Muscle of leg (tissue), 16 donors: ENCODE measurements at places on chromosomes 16 and 17.

DNA sequence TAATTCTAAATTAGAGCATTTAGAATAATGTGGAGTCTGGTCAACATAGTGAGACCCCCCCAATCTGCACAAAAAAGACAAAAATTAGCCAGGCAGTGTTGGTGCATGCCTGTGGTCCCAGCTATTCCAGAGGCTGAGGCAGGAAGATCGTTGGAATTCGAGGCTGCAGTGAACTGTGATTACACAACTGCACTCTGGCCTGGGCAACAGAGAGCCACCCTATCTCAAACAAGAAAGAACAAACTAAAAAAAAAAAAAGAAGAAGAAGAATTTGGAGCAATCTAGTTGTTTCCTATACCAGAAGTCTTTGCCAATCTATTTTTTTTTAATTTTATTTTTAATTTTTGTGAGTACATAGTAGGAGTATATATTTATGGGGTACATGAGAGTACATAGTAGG is 6.0 kb downstream of the CETP start:
- H3K36me3 ChIP-seq = no peaks in the 10 kb centered on the region
- H3K4me1 ChIP-seq = peaks cover 22% of the 10 kb centered on the region
- no peak overlapping the region for H3K27ac ChIP-seq
- no peak for DNase-seq
- no peaks in the 10 kb centered on the region for H3K27me3 ChIP-seq

GRCh38 chr17:47785538-47786123 is 36.0 kb downstream of the OSBPL7 start:
- peaks cover 6% of the 10 kb centered on the region for H3K4me1 ChIP-seq
- no peak overlapping the region for H3K27ac ChIP-seq
- DNase-seq = peak; percentile 61
- H3K27me3 ChIP-seq = peaks cover 34% of the 10 kb centered on the region
- no peaks in the 10 kb centered on the region for H3K36me3 ChIP-seq

DNA sequence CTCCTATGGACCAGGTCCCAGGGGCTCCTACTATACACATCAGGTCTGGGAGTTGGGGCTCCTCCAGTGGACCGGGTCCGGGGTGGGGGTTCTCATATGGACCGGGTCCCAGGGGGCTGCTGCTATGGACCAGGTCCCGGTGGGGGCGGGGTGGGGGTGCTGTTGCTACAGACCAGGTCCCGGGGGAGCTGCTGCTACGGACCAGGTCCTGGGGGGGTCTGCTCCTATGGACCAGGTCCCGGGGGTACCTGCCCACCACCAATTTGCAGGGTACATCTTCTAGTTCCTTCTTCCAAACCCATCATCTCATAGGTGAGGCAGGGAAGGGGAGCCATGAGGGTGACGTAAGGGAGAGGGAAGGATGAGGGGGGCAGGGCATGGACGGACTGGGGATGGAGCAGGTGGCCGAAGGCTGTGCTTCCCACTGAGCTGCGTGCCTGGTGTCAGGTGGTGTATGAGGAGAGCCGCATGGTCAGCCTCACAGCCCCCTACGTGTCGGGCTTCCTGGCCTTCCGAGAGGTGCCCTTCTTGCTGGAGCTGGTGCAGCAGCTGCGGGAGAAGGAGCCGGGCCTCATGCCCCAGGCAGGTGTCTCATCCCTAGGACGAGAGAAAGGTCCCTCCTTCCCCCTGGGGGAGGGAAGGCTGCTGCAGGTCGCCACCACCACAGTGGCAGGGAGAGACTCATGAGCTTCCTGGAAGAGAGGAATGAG is 6.6 kb downstream of the ENDOV start:
- peaks cover 22% of the 10 kb centered on the region for H3K36me3 ChIP-seq
- H3K4me3 ChIP-seq = no peak overlapping the region
- no peaks in the 10 kb centered on the region for H3K4me1 ChIP-seq

DNA sequence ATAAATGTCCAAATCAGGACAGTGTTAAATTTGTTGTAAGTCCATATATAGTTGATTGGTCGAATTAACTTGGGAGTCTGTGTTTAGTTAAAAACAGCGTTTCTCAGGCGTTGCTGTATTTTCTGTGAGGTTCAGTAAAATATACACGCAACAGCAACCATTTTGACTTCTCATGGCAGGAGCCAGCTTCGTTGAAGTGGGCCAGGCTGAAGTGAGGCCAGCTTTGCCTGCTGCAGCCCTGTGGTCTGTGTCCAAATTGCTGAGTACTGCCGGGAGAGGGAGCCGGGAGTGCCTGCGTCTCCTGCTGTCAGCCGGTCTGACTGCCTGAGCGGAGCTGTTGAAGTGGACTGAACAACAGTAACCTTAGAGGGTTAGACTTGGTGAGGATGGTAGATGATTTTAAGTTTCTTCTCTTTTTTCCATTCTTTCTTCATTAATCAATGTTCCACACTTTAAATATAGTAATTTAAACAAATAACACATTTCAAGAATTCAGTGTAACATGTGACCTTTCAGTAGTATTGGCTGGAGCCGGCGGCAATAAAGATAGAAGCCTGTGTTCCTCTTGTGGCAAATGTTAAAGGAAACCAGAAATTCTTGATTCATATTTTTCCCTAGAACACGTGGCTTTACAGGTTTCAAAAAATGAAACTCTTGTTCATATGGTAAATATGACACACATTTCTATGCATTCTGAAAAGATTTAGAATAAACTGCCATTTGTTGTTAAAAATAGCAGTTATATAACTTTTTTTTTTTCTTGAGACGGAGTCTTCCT is 37.0 kb upstream of the ZNF750 start:
- H3K4me3 ChIP-seq = no peak overlapping the region
- peaks cover 39% of the 10 kb centered on the region for H3K4me1 ChIP-seq
- DNase-seq = peak; percentile 87
- H3K27ac ChIP-seq = peak overlapping the region; percentile 38

DNA sequence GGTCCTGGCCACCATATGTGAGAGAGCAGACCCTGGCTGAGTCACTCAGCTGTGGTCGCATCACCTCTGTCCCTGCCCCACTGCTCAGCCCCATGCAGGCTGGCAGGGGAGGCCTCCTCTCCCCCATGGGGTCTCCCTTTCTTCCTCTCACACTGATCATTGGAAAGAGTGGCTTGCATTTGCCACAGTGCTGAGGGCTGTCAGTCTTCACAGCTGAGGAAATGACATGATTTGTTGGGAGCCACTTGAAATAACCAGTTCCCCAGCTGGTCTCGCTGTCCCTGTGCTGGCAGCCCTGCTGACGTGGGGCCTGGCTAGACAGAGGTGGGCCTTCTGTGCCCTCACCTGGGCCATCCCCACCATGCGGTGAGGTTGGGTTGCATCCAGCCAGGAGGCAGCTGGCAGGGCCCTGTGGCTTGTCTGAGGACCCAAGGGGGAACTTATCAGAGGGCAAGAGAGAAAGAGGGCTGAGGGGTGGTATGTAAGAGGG is 30.1 kb upstream of the MED9 start:
- H3K27ac ChIP-seq = peak overlapping the region; percentile 62
- no peak overlapping the region for H3K4me3 ChIP-seq
- H3K27me3 ChIP-seq = no peaks in the 10 kb centered on the region
- H3K36me3 ChIP-seq = no peaks in the 10 kb centered on the region
- DNase-seq = no peak

DNA sequence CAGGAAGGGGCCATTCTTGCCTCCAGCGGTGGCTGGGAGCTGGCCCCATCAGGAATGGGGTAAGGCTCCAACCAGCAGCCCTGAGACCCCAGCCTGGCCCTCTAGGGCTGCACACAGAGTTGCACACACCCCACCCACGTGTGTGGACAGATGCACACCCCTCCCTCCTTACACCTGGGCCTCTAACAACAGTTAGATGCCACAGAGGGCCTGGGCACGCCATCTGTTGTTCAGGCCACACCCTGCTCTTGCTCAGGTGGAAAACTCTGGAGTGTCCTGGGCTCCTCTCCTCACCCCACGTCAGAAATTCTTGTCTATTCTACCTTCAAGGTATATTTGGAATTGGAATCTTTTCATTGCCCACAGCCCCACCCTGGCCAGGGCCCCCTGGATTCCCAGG is 13.3 kb upstream of the RAI1 start:
- peaks cover 2% of the 10 kb centered on the region for H3K27me3 ChIP-seq
- H3K36me3 ChIP-seq = no peaks in the 10 kb centered on the region
- H3K4me3 ChIP-seq = no peak overlapping the region
- H3K27ac ChIP-seq = no peak overlapping the region
- H3K4me1 ChIP-seq = peaks cover 19% of the 10 kb centered on the region

DNA sequence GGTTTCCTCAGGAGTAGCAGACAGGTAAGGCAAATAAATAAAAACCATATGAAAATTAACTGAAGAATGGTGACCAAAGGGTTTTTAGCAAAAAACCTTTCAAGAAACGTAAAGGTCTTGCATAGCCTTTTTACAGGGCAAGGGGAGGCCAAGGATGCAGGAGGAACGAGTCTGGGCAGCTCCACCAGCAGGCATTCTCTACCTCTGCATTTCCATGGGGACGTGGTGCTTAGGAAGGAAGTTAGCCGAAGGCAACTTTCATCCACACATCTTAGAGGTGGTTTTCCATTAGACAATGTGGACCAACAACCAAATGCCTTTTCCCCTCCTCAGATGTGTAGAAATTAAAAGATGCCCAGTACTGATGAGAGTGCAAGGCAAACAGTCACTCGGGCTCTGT is 20.7 kb downstream of the TOM1L2 start:
- no peak overlapping the region for H3K4me3 ChIP-seq
- no peak overlapping the region for H3K27ac ChIP-seq
- no peaks in the 10 kb centered on the region for H3K4me1 ChIP-seq
- H3K27me3 ChIP-seq = no peaks in the 10 kb centered on the region

DNA sequence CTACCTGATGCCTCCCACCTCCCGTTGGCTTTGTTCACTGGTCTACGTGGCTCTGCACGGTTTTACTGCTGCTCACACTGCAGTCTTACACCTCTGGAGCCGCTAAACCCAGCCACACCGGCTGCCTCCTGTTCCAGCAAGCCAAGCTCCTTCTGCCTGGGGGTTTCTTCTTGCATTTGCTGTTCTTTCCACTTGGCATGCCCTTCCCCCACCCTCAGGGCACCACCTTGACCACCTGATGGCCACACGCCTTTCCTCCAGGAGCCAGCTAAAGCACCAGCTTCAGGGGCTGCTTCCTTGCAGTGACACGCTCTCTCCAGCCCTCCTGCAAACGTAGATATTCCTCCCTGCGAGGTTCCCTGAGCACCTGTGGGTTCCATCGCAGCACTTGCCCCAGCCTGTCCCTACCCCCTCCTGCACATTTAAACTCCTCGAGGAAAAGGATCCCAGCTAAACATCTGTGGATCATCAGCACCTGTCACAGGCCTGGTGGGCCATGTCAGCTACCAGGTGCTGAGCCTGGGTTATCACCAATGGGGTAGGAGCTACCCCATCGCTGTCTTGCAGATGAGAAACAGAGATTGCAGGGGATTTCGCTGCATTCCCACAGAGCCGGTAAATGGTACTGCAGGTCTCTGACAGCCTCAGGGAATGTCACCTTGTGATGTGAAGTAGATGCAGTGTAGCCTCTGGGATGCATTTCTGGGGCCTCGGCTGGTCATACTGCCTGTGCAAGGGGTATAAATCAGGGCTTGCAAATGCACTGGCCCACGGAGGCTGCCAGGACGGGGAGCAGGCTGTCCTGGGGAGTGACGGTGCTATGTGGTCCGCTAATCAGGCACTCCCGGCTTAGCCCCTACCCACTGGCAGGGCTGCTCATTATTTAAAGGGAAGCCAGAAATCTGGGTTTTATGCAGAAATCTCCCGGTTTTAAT is 285.2 kb downstream of the CPPED1 start:
- H3K4me1 ChIP-seq = no peaks in the 10 kb centered on the region
- DNase-seq = no peak
- H3K4me3 ChIP-seq = no peak overlapping the region

GRCh38 chr16:15459791-15460190 is 25.4 kb downstream of the BMERB1 start:
- H3K27ac ChIP-seq = no peak overlapping the region
- H3K4me3 ChIP-seq = no peak overlapping the region
- H3K27me3 ChIP-seq = no peaks in the 10 kb centered on the region
- DNase-seq = no peak

- H3K4me3 ChIP-seq = no peak overlapping the region
- peaks cover 33% of the 10 kb centered on the region for H3K27me3 ChIP-seq
- H3K36me3 ChIP-seq = no peaks in the 10 kb centered on the region
- peaks cover 13% of the 10 kb centered on the region for H3K4me1 ChIP-seq
Measured at GRCh38 chr17:7026471-7027115, 3.7 kb downstream of the BCL6B start.

GRCh38 chr17:48915459-48916282 is 7.5 kb downstream of the UBE2Z start:
- peaks cover 75% of the 10 kb centered on the region for H3K36me3 ChIP-seq
- no peak for DNase-seq
- no peaks in the 10 kb centered on the region for H3K27me3 ChIP-seq
- H3K4me3 ChIP-seq = no peak overlapping the region

- H3K36me3 ChIP-seq = no peaks in the 10 kb centered on the region
- peaks cover 10% of the 10 kb centered on the region for H3K27me3 ChIP-seq
- no peak for DNase-seq
- no peak overlapping the region for H3K4me3 ChIP-seq
- no peak overlapping the region for H3K27ac ChIP-seq
Measured at GRCh38 chr17:41619036-41619926, 5.1 kb downstream of the KRT17 start.

- no peaks in the 10 kb centered on the region for H3K36me3 ChIP-seq
- H3K4me1 ChIP-seq = peaks cover 5% of the 10 kb centered on the region
- no peak for DNase-seq
- no peak overlapping the region for H3K27ac ChIP-seq
- no peak overlapping the region for H3K4me3 ChIP-seq
Measured at GRCh38 chr17:31531336-31531980, 140.0 kb downstream of the RAB11FIP4 start.

DNA sequence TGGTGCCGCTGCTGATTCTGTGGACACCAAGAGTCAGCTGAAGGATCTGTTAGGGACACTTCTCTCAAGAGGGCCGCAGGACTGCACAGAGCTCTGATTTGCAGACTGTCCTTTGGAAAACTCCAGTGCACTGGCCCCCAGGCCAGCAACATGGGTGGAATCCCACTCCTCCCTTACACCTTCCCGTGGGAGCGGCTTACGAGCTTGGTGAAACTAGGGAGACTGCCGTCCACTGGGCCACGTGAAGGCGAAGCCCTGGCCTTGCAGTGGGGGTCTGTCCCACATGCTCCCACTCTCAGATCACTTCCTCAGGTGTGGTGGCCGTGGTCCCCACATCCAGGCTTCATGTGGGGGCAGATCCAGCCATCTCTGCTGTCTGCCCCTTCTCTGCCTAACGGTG is 36.4 kb downstream of the PSME3IP1 start:
- no peaks in the 10 kb centered on the region for H3K27me3 ChIP-seq
- peaks cover 34% of the 10 kb centered on the region for H3K4me1 ChIP-seq

DNA sequence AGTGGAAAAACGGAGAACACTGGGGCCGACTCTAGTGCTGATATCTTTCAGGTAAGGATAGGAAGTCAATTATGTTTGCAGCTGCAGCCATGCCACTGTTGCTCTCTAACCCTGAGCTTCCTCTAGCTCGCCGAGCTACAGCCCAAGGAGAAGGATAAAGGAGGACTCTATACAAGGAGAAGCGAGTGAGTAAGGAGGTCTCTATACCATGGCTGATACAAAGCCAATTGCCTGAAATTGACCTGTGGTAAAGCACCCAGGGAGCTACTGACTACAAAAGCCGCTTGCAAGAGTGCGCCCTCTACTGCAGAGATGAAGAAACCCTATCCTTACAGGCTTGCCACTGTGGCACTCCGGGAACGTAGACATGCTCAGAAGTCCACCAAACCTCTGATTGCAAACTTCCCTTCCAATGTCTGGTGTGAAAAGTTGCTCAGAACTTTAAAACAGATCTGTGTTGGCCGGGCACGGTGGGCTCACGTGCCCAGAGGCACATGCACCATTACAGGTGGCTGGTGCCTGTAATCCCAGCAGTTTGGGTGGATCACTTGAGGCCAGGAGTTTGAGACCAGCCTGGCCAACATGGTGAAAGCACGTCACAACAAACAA is 10.8 kb upstream of the SLC46A1 start:
- no peak for DNase-seq
- no peak overlapping the region for H3K4me3 ChIP-seq
- H3K36me3 ChIP-seq = no peaks in the 10 kb centered on the region

- peak; percentile 28 for DNase-seq
- H3K4me3 ChIP-seq = no peak overlapping the region
- H3K27ac ChIP-seq = no peak overlapping the region
- H3K27me3 ChIP-seq = peaks cover 2% of the 10 kb centered on the region
Measured at GRCh38 chr16:69514356-69514755, 51.4 kb upstream of the NFAT5 start.
